Stomach (tissue), 19 donors: ENCODE measurements at places on chromosomes 1 and 21. TPM values are rescaled to one million over a fixed set of nuclear protein-coding genes. Genes with fewer than 3 reads are reported as not detected.

DNA sequence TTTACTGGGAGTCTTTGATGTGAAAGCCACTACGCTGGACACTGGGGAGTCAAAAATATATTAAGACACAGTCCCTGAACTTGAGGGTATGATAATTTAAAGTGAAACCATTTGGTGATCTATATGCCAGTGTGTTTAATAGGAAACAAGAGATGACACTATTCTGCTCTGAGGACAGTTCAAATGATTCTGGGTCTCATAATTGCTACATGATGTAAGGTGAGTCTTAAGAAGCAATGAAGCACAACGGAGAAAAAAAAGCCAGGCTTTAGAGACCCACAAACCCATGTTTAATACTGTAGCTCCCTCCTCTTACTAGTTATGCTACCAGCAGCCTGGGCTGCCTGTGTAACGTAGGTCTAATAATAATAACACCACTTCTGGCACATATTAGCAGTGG is 14.2 kb upstream of the LRRC8D start:
- peaks cover 5% of the 10 kb centered on the region for H3K4me1 ChIP-seq
- no peak overlapping the region for H3K27ac ChIP-seq
- DNase-seq = no peak
- no peak overlapping the region for H3K4me3 ChIP-seq
- no peaks in the 10 kb centered on the region for H3K27me3 ChIP-seq

DNA sequence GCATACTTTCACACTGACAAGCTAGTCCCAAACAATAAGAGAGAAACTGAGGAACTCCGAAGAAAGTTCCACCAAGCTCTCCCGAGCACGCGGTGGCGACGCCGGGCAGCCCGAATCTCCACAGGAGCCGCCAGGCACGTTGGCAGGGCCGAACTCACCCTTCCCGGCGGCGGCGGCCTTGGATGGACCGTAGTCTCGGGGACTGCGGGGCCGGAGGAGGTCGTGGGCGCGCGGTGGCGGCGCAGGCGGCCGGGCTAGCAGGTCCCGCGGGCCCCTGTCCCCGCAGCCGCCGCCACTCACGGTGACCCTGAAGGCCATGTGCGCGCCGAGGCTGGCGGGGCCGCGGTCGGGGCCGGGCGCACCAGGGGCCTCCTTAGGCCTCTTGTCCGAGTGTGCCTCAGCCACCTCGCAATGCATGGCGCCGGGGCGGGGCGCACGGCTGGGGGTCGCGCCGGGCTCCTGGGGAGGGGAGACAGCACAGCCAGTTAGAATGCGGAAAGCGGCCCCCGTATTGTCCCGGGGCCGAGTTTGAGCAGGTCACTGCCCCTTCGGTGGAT is 1.2 kb downstream of the GLIS1 start:
- peaks cover 26% of the 10 kb centered on the region for H3K4me1 ChIP-seq
- H3K4me3 ChIP-seq = peak overlapping the region; percentile 58
- no peaks in the 10 kb centered on the region for H3K36me3 ChIP-seq

DNA sequence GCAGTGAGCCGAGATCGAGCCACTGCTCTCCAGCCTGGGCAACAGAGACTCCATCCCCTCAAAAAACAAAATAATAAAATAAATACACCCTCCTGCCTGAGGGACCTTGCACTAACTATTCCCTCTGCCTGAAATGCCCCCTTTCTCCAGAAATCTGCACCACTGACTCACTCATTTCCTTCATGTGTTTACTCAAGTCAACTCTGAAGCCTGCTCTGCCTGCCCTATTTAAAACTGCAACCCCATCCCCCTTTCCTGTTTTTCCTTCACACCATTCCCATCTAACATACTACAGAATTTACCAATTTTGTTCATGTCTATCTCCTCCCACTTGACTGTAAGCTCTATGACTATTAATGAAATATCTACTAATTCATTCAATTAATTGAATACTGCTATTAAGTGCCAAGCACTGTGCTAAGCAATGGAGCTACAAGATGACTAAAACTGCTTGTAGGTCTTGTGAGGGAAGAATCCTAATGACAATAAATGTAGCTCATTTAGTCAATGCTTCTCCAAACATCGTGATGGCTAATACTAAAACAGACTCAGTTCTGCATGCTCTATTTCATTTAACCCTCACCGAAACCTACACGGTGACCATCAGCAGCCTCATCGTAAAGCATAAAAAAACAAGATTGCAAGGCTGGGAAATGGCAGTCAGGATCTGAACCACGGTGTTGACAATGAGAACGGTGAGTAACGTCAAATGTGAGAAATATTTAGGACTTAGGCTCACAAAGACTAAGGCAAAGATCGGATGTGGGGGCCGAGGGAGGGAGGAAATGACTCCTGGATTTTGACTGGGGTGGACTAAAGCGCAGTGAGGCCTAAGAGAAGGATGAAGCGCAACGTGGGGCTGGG is 749 bp upstream of the TMEM39B start:
- no peak for DNase-seq
- H3K36me3 ChIP-seq = peaks cover 5% of the 10 kb centered on the region
- H3K4me3 ChIP-seq = peak overlapping the region; percentile 82
- peaks cover 29% of the 10 kb centered on the region for H3K4me1 ChIP-seq
- no peaks in the 10 kb centered on the region for H3K27me3 ChIP-seq

GRCh38 chr1:155078469-155079209 is at the start of gene EFNA3:
EFNA3 (plus strand) TSS chr1:155078837; CDS start chr1:155078942, 105 bp downstream.
- peaks cover 59% of the 10 kb centered on the region for H3K4me1 ChIP-seq
- no peak within 1 kb of the TSS for H3K27ac ChIP-seq
- peaks cover 52% of the 10 kb centered on the region for H3K27me3 ChIP-seq
- peak; percentile 88 for DNase-seq
- H3K36me3 ChIP-seq = no peaks in the 10 kb centered on the region

GRCh38 chr1:29004798-29005197 is 90.4 kb downstream of the EPB41 start:
- H3K27ac ChIP-seq = no peak overlapping the region
- no peaks in the 10 kb centered on the region for H3K4me1 ChIP-seq
- H3K4me3 ChIP-seq = no peak overlapping the region

DNA sequence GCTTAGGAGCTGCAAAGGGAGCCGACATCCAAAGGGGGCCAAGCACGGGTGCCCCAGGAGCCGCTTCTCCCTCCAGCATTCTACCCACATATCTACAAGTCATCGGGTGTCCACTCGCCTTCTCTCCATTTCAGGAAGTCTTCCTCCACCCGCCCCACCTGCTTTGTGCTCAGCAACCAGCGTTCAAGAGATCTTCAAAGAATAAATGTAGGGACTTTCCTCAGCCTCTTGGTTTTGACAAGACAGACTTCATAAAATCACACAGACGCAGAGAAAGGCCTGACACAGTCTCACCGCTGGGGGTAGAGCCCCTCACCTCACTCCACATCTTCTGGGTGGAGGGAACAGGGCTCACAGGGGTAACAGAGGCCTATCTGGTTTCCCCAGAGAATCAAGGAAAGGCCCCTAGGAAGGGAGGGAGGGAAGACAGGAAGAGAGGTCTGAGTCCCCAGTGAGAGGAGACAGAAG is 49.5 kb downstream of the SSBP3 start:
- H3K36me3 ChIP-seq = no peaks in the 10 kb centered on the region
- no peak for DNase-seq
- peak overlapping the region; percentile 5 for H3K4me3 ChIP-seq
- H3K4me1 ChIP-seq = peaks cover 100% of the 10 kb centered on the region

- H3K36me3 ChIP-seq = peaks cover 39% of the 10 kb centered on the region
- H3K4me1 ChIP-seq = peaks cover 1% of the 10 kb centered on the region
- no peaks in the 10 kb centered on the region for H3K27me3 ChIP-seq
- DNase-seq = no peak
These were observed 244.7 kb downstream of the SDCCAG8 start for GRCh38 chr1:243500512-243500911.

- peaks cover 29% of the 10 kb centered on the region for H3K4me1 ChIP-seq
- H3K27ac ChIP-seq = no peak overlapping the region
- no peak for DNase-seq
- H3K4me3 ChIP-seq = no peak overlapping the region
These were observed 16.7 kb downstream of the CAMTA1 start for GRCh38 chr1:6801966-6802365.

GRCh38 chr21:27017246-27017645 is 50.4 kb upstream of the ADAMTS5 start:
- H3K36me3 ChIP-seq = no peaks in the 10 kb centered on the region
- H3K4me3 ChIP-seq = no peak overlapping the region
- no peaks in the 10 kb centered on the region for H3K27me3 ChIP-seq

DNA sequence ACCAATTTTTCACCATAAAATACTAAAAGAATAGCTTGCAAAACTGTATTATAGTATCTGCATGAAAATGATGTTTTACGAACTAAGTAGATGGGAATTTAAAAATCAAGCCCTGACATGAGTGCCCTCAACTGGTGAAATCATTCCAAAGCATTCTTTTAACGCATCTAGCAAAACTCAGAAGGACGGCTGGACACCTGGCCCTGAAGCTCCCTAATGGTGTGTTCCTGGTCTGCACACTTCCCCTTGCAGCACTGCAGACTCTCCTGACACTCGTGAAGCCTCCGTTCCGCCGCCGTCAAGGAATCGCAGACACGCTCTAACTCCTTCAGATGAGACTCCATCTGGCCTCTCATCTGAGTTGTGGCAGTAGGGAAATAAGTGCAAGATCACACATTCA is 39.9 kb downstream of the ODF2L start:
- no peaks in the 10 kb centered on the region for H3K27me3 ChIP-seq
- DNase-seq = peak; percentile 29
- H3K4me1 ChIP-seq = no peaks in the 10 kb centered on the region
- H3K27ac ChIP-seq = no peak overlapping the region
- no peak overlapping the region for H3K4me3 ChIP-seq

Gene LPAR3
- not detected for total RNA-seq

DNA sequence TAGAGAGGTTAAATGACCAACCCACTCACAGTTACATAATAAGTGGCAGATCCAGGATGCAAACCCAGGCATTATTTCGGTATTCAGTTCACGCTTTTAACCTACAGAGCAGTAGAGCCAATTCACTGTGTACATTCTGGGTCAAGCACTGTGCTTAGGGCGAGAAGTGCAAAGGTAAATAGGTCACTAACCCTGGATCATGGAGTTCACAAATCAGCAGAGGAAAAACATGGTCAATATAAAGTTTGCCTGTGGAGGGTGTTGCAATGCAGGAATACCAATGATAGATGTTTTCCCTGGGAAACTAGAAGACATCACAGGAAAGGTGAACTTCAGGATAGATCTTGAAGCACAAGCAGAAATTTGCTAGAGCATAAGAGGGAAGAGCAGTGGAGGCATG is 253.4 kb upstream of the NFIA start:
- H3K4me3 ChIP-seq = no peak overlapping the region
- H3K27ac ChIP-seq = no peak overlapping the region

Gene S100PBP
- total RNA-seq = 30.3 TPM

Gene MAEL
- total RNA-seq = not detected

DNA sequence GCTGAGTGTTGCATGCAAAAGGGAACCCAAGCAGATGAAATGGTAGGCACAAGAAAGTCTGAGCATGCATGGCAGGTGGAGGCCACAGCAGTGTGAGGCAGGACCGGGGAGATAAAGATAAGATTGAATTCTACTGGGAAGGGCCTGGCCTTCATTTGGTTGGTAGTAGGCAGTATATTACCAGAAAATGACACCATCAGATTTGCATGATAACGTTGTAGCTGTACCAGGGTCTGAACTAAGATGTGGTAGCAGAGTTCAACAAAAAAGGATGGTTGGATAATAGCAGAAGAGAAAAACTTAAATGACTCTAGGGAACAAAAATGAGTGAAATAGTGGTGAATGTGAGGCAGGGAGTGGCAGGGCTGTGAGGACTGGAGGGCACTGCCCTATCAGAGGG is 75.6 kb upstream of the DNAJC6 start:
- peaks cover 9% of the 10 kb centered on the region for H3K36me3 ChIP-seq
- H3K4me3 ChIP-seq = no peak overlapping the region
- H3K4me1 ChIP-seq = no peaks in the 10 kb centered on the region
- no peaks in the 10 kb centered on the region for H3K27me3 ChIP-seq

- H3K4me1 ChIP-seq = peaks cover 11% of the 10 kb centered on the region
- no peaks in the 10 kb centered on the region for H3K36me3 ChIP-seq
These were observed 1.2 kb upstream of the KIRREL1 start for GRCh38 chr1:157992031-157992832.

- H3K4me1 ChIP-seq = peaks cover 14% of the 10 kb centered on the region
- H3K27me3 ChIP-seq = no peaks in the 10 kb centered on the region
- H3K4me3 ChIP-seq = peak overlapping the region; percentile 81
- H3K36me3 ChIP-seq = no peaks in the 10 kb centered on the region
- peak overlapping the region; percentile 91 for H3K27ac ChIP-seq
These were observed 659 bp downstream of the FAF1 start for GRCh38 chr1:50959303-50959912.

GRCh38 chr1:58047265-58047858 is 499.2 kb downstream of the OMA1 start:
- H3K4me1 ChIP-seq = no peaks in the 10 kb centered on the region
- no peak overlapping the region for H3K27ac ChIP-seq
- no peaks in the 10 kb centered on the region for H3K36me3 ChIP-seq
- no peak for DNase-seq
- H3K4me3 ChIP-seq = no peak overlapping the region

- no peaks in the 10 kb centered on the region for H3K27me3 ChIP-seq
- peaks cover 44% of the 10 kb centered on the region for H3K4me1 ChIP-seq
- H3K36me3 ChIP-seq = peaks cover 46% of the 10 kb centered on the region
- no peak for DNase-seq
These were observed 4.8 kb downstream of the DHRS3 start for GRCh38 chr1:12613180-12613579.

DNA sequence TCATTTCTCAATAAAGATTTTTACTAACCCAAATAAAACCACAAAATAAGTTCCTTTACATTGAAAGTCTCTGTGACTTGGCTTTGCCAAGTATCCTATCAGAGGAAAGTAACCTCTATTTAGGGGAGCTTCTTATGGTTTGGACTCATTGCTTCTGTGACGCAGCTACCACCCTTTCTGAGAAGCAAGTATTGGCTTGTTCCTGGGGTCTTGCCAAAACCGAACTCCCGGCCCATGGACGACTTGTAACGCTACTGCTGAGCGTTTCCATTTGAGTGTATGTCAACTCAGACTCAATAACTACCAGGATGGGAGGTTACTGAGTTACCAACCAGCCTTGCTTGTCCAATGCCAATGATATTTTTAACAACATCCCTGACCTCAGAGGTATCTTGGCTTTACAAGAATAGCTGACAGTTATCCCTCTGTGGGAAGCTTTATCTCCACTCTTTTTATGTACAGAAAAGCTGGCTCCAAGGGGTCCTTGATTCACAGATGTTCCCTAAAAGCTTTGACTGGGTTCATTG is 911.9 kb downstream of the TTLL7 start:
- no peak overlapping the region for H3K27ac ChIP-seq
- no peak for DNase-seq
- H3K4me1 ChIP-seq = no peaks in the 10 kb centered on the region
- H3K36me3 ChIP-seq = no peaks in the 10 kb centered on the region

Gene FAM163A
- total RNA-seq = not detected
